Hematopoietic multipotent progenitor cell treated with erythropoietin and hydrocortisone succinate and interleukin-3 and kit ligand, for 6 days (in vitro differentiated cells): ENCODE measurements at places on chromosomes 4 and X.

GRCh38 chr4:8699479-8700145 is 107.0 kb downstream of the CPZ start:
- no peak for DNase-seq

- no peak for DNase-seq
Measured at GRCh38 chrX:10414862-10415261, 205.5 kb downstream of the MID1 start.

- DNase-seq = no peak
Measured at GRCh38 chr4:105327222-105327621, 146.6 kb downstream of the PPA2 start.

- DNase-seq = no peak
Measured at GRCh38 chr4:66767442-66767841, 777.9 kb downstream of the CENPC start.

- no peak for DNase-seq
Measured at GRCh38 chr4:140930557-140930956, 174.4 kb upstream of the TBC1D9 start.
